GM20000 (cell line): ENCODE measurements at places on chromosomes 11 and 22.

DNA sequence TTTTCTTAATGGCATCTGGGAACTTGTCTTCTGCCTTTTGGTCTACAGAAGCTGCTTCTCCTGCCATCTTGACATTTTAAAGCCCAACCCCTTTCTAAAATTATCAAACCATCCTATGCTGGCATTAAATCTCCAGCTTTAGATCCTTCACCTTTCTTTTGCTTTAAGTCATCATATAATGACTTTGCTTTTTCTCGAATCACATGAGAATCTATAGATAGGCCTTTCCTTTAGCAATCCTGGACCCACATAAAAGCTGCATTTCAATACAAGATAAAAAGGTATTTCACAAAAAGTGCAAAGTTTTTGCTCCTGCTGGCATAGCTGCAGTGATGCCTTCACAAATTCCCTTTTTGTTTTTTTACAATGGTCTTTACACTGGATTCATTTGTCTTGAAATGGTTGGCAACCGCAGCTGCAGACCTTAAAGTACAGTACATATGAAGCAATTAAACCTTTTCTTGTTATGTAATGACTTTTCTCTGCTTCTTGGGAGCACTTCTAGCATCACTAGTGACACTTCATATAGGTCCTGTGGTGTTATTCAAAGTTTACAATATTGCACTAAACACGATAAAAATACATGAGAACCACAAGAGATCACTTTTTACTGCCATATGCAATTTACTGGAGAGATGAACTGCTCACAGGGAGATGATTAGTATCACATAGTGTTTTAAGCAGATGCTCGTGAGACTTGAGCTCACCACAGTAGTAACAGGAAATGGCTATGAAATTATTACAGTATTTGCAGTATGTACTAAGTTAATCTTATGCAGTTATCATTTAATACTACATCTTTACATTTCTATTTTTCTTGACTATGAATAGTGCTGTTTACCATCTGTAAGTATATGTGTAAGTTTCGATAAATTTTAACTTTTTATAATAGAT is 41.6 kb downstream of the ACER3 start:
- no peak for DNase-seq

- no peak for DNase-seq
These were observed 1097.6 kb downstream of the TBC1D22A start for GRCh38 chr22:47859881-47860525.

DNA sequence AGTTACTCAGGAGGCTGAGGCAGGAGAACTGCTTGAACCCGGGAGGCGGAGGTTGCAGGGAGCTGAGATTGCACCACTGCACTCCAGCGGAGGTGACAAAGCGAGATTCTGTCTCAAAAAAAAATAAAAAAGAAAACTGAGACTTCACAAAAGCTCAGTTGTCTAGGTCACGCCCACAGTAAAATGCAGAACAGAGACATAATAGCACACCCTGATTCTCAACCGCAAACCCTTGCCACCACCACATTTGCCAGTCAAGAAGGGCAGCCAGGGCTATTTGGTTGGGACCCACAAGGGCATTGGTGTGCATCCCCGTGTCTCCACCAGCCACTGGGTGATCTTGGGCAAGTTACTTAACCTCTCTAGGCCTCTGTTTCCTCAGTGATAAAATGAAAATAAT is 25.4 kb downstream of the CREB3L1 start:
- DNase-seq, result peak; percentile 81

DNA sequence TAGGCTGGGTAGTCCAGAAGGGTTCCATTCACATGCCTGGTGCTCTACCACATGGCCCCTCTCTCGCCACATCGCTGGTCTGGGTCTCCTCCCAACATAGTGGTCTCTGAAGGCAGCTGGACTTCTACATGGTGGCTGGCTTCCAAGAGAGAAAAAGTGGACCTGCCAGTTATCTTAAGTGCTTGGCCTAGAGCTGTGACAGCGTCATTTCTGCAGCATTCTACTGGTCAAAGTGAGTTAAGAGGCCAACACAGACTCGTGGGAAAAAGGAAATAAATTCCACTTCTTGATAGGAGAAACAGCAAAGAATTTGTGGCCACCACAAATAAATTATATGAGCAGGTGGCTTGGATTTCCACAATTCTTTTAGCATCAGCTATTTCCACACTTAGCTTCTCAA is 21.0 kb upstream of the BARX2 start:
- no peak for DNase-seq

- DNase-seq, result no peak
These were observed 37.6 kb upstream of the RIC3 start for GRCh38 chr11:8206251-8207079.

DNA sequence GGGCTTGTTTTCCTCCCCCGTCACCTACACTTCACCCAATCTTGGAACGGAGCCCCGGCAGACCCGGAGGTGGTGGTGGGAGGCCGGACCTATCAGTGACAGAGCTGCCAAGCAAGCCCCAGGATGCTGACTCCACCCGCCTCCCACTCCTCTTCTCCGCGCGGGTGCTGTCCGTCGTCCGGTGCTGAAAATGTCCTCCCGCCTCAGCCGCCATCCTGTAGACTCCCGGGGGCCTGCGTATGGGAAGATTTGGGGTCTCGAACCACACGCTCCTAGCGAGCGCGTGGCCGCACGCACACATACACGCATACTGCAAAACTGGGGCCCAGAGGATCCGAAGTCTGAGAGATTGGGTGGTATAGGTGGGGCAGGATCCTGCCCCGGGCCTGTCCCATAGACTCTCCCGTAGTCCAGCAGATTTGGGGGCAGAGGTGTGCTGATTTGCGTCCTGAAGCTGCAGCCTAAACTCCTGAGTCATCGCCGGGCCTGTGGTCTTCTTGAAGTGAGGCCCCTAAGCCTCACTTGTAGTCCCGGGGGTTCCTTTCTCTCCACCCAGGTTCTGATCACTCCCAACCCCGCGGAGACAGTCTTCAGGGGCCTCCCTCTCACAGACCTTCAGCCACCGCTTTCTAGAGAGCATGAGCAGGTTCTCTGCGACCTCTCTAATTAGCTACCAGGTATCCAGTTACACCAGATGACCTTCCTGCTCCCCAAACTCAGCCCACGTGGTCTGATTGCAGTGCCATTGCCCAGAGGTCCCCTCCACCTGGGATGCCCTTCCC is 796 bp upstream of the YIF1A start:
- DNase-seq, result peak; percentile 94

- DNase-seq, result peak; percentile 77
These were observed 29.9 kb upstream of the MALAT1 start for GRCh38 chr11:65468874-65469333.

DNA sequence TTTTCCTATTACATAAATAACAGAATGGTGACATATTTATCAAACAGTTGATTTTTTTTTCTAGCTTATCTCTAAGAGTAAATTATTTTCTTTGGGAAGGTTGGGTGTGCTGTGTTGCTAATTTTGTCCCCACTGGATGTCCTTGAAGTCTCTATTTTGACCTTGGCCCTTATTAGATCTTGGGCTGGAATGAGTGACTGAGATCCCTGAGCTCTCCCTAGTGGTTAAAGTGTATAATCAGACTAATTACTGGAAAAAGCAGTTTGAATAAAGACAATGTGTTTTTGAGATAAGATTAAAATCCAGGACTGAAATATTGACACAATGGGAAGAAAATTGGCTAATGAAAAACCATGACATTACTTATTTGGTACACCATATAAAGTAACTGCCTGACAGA is 56.1 kb downstream of the AASDHPPT start:
- DNase-seq, result peak; percentile 11

DNA sequence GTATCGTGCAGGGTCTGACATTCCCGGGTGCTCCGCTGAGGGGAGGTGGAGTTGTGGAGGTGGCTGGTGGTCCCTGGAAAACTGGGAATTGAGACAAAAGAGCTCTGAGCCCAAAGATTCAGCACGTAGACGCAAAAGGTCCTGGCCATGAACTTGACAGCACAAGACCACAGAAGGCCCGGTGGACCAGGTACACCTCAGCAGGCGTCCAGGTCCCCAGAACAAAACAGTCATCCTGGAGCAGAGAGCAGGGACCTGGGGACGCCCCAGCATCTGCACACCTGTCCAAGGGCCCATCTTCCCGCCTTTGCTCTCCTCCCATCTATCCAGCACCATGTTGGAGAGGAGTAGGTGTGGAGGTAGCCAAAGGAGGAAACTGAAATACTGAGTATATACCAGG is 13.8 kb upstream of the MB start:
- no peak for DNase-seq

DNA sequence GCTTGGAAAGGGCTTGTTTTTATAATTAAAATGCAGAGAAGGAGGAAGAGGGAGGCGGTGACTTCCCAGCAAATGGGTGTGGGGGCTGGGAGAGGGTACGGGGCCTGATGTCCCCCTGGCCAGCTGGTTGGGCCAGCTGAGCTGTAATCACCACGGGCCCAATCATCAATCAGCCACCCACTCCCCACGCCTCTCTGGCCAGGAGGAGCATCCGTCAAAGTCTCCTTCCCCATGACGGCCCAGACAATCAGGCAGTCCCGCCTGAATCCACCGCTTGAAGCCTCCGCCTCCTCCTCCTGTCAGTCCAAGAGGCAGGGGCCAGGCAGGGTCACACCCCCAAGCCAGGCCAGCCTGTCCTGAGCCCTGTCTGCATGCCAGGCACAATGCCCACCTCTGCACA is 13.3 kb upstream of the CABP7 start:
- no peak for DNase-seq

- no peak for DNase-seq
These were observed 27.7 kb upstream of the SMCO4 start for GRCh38 chr11:93570759-93571413.

DNA sequence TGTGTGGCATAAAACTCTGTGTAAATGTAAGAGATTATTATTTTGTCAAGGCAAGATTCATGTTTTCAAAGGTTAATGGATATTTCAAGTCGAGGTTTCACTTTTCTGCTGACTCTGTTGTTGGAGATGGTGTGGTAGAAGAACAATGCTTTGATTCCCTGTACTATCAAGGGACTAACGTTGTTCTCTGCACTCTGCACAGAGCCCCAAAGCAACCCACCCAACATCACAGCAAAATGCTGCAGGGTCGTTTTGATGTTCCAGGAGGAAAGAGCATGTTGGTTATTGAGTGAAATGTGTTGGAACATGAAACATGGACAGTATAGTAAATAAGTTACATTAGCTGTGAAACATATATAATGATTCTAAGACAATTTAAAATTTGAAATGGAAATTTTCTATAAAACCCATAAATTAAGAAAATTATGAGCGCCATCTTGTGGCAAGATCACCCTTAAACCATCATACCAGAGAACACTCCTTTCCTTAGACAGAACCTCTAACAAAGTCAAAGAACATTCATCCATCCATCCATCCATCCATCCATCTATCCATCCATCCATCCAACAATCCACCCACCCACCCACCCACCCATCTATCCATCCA is 164.4 kb upstream of the ZBED5 start:
- peak; percentile 52 for DNase-seq

DNA sequence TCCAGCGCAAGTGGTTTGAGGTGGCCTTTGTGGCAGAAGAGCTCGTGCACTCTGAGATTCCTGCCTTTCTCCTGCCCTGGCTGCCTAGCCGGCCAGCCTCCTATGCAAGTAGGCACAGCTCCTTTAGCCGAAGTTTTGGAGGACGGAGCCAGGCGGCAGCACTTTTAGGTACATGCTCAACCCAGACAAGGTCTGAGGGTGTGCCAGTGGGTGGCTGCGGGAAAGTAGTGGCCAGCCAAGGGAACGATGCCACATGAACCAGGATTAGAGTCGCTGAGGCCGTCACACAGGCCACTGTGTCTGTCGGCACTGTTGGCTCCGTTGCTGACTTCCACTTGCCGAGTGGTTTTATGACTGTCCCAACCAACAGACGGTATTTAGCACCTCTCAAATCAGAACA is 64.8 kb upstream of the YWHAH start:
- DNase-seq, result no peak

- DNase-seq, result no peak
These were observed at the start of gene ELFN2 for GRCh38 chr22:37427135-37427710. TSS of gene ELFN2 (minus strand) at chr22:37427479. CDS start at chr22:37375534, 51,945 bp downstream.

DNA sequence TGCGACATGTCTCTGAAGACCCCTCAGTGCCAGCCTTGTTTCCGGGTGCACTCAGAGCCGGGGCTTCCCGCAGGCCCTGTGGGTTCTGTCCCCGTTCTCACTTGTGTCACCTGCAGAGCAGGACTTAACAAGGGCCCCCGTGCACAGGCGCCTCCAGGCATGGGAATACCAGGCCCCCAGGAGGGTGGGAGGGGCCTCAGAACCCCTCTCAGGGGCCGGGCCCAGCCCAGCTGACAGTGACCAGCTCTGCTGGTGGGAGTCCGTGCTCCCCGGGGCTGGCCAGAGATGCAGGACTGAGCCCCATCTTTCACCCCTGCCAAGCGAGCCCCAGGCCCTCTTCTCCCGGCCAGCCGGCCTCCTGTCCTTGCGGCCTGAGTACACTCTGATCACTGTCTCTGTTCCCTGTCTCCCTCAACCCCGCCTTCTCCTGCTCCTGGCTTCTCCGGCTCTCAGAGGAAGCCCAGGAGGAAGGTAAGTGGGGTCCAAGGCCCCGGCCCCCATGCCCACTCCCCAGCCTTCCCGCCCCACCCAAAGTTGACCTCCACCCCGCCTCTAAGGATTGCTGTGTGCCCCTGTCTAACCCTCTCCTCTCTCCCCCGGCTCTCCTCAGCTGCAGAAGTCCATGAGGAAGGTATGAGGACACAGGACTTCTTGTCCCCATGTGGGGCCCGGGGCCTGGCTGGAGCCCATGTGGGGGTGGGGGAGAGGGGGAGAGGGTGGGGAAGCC is 5.3 kb downstream of the TNNT3 start:
- peak; percentile 21 for DNase-seq

- no peak for DNase-seq
These were observed 117.2 kb downstream of the GGTLC2 start for GRCh38 chr22:22761606-22761962.

- no peak for DNase-seq
These were observed 79.3 kb downstream of the MICAL2 start for GRCh38 chr11:12189543-12190235.

- DNase-seq, result peak; percentile 50
These were observed 22.1 kb upstream of the IGLL5 start for GRCh38 chr22:22865311-22866072.

GRCh38 chr11:69920345-69921127 is 101.3 kb upstream of the FGF3 start:
- no peak for DNase-seq
